ENCODE measurements at places on chromosomes 2 and 18.

- DNase-seq: no peak
Observed at GRCh38 chr2:37061013-37061711, 23.0 kb downstream of the HEATR5B start.

- DNase-seq: no peak
Observed at GRCh38 chr2:85797263-85797660, 43.5 kb downstream of the ATOH8 start.

DNA sequence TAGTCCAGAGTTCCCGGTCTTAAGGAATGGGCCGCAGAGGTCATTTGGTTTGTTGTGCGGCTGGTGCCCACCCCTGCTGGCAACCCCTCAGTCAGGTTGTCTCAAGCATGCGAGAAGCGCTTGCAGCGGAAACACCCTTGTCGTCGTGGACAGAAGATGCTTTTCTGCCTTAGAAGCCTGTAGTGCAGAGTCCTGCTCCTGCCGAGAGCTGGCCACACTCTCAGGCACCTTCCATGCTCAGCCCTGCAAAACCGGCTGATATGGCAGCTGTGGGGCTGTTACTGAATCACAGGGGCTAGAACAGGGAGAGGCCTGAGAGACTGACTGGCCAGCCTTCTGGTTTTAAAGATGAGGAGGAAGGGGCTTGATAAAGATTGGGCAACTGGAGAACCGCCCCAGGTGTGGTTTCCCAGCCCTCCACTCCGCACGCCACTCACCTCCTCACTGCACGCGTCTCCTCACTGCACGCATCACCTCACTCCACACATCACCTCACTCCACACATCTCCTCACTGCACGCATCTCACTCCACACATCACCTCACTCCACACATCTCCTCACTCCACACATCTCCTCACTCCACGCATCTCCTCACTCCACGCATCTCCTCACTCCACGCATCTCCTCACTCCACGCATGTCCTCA lies 103.6 kb downstream of the USP40 start:
- DNase-seq: no peak

DNA sequence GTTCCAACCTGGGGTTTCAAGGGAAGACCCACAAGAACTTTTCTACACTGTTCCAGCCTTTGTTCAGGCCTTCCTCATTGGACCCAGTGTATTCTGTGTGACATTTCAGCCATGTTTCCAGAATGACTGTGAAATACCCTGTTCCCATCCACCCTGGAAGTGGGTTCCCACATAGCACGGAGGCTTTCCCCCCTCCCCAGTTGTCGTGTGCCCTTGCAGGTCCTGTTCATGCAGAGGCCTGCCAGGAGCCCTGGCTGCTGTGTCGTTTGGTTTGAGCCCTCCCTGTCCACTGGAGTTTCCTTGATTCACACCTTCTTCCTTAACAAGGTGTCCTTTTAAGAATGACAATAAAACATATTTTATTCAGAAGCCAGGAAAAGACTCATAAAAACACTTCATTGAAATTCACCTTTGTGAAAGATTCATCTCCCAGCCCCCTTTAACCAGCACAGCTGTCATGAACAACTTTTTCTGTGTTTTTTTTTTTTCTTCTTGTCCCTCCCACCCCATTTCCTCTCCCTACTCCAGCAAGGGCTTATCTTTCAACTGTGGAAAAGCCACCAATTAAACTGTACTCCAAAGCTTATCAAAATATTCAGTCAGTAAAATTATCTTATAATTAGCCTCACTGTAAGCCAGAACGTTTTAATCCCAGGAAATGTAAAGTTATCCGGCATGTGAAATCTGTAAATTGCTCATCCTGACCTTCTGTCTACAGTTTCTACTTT lies 106.4 kb downstream of the ACOXL start:
- no peak for DNase-seq

DNA sequence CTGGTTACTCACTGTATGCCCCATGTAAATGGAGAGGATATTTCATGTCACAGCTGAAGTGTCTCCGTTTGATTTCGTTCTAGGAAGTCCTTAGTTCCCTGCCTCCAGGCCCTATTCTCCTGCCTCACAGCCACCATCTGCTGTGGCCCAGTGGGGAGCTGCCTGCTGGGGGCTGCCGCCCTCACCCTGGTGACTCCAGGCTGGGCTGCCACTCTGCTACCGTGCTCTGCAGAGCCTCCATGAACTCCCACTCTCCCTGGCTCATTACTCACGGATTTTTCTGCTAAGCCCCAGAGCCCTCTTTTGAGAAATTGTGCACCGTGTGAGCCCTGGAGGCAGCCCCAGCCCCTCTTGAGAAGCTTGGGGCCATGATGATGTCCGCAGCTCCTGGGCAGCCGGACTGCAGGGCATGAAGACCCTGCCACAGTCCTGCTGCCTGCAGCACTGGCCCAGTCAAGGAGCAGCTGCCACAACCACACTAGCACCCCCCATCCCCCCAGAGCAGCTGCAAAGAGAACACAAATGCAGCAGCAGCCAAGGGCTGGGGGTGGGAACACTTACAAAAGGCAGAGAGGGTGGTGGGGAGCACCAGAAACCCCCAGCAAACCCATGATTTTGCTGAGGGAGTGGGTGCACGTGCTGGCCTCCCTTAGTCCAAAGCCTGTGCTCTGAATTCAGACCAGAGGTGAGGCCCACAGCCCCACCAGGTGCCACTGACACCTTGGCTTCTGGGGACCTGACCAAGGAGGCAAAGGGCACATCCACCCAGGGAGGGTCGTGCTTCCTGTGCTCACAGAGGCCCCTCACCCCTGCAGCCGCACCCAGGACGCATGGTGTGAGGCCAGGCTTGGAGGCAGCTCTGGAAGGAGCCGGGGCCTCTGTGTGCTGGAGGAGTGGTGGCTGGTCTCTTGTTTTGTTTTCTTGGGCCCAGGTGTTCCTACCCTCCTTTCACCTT lies 270.2 kb upstream of the RAB6C start:
- no peak for DNase-seq

- no peak for DNase-seq
Observed at GRCh38 chr2:35468245-35468644, 887.3 kb upstream of the CRIM1 start.

- no peak for DNase-seq
Observed at GRCh38 chr2:142834021-142834420, 43.4 kb upstream of the KYNU start.

GRCh38 chr18:79361766-79362522 lies 33.8 kb upstream of the NFATC1 start:
- DNase-seq: no peak

DNA sequence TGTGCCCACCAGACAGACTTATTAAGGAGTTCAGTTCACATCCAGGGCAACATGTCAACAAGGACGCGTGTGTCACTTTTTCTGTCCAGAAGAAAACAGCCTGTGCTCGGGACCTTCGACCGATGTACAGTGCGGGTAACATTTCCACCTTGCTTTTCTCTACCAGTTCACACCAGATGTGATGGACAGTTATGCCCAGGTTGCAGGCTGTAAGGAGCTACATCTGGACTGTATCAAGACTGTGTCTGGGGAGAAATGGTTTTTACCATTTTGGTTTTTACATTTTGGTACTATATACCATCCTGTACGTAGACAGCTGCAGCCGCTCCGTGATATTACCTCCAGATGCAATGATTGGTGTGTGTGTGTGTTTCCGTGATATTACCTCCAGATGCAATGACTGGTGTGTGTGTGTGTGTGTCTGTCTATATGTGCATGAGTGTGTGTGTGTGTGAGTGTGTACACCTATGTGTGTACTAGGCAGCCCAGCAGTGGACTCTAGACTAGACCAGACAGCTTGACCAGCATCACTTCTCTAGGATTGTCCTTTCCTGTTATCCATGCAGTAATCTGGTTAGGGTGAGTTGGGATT lies 118.0 kb downstream of the COL6A3 start:
- no peak for DNase-seq

DNA sequence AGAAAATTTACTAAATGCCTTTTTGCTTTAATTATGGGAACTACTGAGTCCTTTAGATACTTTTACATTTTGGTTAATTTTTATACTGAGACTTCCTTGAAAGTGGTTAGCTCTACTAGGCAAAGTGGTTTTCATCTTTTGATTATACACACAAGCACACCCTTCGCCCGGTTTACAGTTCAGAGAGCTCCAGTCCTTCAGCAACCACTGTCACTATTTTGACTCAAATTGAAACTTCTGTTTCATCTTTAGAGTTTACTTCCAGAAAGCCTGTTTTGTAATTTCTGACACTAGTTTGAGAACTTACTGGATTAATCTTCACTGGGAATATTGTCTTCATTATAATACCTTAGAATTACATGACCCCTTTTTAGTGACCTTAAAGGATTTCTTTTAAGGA lies 140.3 kb upstream of the FOSL2 start:
- DNase-seq: no peak

DNA sequence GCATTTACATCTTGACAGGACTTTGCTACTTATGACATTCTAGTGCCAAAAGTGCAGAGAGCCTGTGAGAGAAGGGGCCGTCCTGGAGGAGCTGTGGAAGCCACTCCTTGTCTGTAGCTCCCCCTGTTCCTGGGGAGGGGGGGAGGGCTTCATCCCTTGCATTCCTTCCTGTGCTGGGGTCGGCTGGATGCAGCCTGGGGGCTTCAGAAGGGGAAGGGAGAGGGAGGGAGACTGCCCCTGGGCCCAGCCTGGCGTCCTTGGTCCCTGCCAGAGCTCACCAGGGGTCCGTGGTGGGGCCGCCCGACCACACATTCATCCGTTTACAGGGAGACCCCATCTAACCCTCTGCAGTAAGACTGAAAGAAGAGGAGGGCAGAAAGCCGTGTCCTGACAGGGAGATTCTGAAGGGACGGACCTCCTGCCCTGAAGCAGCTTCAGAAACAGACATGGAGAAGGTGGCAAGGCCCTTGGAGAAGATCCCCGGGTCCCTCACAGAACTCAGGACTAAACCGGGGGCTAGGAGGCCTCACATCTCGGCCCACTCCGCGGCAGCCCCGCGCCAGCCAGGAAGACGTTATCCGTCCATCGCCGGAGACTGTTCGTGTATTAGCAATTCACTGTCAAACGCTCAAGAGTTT lies 258.3 kb upstream of the SALL3 start:
- DNase-seq: no peak

- DNase-seq: no peak
Observed at GRCh38 chr2:172299741-172300140, 127.6 kb upstream of the ITGA6 start.

- peak; percentile 2 for DNase-seq
Observed at GRCh38 chr2:211157856-211158463, 601.6 kb downstream of the CPS1 start.

DNA sequence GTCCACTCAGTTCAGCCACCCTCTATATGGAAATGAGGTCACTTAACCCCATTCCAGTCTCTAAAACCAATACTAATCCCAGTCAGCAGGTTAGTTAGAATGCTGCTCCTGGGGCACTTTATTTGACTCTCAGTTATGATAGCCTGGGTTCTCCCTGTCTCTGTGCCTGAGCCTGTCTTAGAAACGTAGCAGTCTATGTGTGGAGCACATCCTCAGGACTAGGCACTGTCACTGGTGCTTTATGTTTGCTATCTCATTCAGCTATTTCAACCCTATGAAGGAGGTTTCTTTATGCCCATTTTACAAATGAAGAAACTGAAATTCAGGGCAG lies 152.5 kb upstream of the PKDCC start:
- no peak for DNase-seq

DNA sequence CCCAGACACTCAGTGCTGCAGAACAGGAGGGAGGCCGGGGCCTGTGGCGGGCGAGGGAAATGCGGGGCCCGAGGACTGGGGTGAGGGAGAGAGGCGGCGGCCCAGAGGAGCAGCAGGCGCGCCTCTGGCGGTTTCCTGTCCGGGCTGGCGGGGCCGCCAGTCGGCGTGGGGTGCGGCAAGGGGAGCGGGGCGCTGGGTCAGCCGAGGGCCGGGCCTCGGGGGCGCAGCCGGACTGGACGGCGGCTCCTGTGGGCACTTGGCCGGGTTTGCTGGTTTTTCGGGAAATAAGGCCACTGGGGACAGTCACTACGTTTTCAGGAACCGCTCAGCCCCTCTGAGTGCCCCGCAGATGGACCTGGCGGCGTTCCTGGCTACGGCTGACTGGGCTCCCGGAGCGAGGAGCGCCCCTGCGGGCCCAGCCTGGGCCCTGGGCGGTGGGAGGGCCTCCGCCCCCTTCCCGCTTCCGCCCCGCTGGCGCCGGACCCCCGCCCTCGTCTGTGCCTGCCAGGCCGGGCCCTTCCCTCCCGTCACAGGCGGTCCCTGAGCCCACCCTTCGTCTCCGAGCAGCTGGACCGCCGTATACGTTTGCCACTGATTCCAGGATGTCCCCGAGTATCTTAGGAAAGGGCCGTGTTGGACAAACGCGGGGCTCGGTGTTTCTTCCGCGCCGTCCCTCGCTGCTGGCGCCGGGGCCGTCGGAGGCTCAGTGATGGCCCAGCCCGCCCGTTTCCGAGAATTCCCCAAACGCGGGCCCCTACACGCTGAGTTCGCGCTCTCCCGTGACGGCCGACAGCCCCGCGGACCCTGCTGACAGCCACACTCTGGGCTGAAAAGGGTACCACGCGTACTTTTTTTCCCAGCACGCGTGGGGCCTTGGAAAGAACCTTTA lies 84.6 kb downstream of the FAM210A start:
- no peak for DNase-seq

- DNase-seq: no peak
Observed at GRCh38 chr2:205463466-205464025, 218.8 kb upstream of the NRP2 start.

- DNase-seq: no peak
Observed at GRCh38 chr2:241001413-241002274, 3.2 kb downstream of the SNED1 start.

- DNase-seq: no peak
Observed at GRCh38 chr2:31347319-31347718, 67.2 kb downstream of the XDH start.

- no peak for DNase-seq
Observed at GRCh38 chr2:118539290-118539689, 308.2 kb downstream of the EN1 start.

GRCh38 chr18:70246061-70246466 lies 40.6 kb upstream of the RTTN start:
- DNase-seq: no peak

GRCh38 chr2:85504778-85505261 lies 34.1 kb upstream of the MAT2A start:
- DNase-seq: peak; percentile 39

DNA sequence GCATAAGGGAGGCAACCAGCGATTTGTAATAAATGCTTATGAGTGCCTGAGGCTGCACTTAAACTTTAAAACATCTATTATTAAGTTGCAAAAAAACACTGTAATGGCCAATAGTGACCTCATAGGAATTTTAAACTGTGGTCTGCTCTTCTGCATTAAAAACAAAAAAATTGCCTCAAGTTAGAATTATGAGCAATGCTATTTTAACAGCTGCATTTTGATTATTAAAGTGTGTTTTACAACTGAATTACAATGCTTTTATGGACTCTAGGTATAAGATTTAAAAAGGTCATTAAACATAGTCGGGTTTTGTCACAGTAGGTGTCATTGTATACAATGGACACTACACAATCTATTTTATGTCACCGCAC lies 528.7 kb upstream of the FANCL start:
- DNase-seq: no peak

DNA sequence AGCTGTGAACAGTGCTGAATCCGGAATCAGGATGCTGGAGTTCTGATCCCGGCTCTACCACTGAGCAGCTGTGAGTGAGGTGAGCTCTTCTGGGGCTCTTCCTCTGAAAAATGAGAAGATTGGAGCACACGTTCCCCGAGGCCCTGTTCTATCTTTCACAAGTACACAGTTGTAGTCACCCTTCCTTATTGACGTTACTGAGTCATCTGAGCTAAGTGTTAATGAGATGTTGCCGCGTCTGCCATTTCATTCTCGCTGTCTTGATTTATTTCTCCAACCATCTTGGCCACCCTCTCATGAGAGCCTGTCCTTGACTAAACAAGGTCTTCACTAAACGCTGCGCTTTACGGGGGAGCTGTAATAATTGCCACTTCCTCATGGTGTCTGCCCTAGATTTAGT lies 31.9 kb upstream of the EFR3B start:
- DNase-seq: no peak
